ENCODE measurements at places on chromosomes 5 and 9. TPM values are rescaled to one million over a fixed set of nuclear protein-coding genes. Genes with fewer than 3 reads are reported as not detected.

CYFIP2 gene
- total RNA-seq, result 17.2 TPM

NIM1K gene
- total RNA-seq, result 0.55 TPM

CAMK4 gene
- total RNA-seq, result 0.88 TPM

NPR3 gene
- total RNA-seq, result 6.0 TPM

RASEF gene
- total RNA-seq, result 0.09 TPM

PCDHAC2 gene
- 7.1 TPM for total RNA-seq

SUSD3 gene
- not detected for total RNA-seq

EGFLAM gene
- 45.4 TPM for total RNA-seq

DNA sequence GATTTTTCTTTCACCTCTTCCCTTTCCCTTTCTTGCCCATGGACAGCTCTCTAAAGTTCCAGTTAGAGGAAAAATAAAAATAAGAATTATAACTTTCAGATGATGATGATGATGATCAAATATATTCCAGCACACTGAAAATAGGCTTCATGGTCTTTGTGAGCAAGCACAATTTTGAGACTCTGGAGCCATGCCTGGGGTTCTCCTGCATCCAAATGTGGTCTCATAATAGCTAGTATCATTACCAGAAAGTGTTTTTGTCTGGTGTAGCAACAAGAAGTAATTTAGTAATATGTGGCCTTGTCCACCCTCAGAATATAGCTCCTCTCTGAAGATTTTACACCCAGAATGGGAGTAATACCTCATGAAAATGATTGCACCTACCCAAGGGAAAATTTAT lies 150.4 kb downstream of the SNCAIP start:
- DNase-seq, result no peak

DNA sequence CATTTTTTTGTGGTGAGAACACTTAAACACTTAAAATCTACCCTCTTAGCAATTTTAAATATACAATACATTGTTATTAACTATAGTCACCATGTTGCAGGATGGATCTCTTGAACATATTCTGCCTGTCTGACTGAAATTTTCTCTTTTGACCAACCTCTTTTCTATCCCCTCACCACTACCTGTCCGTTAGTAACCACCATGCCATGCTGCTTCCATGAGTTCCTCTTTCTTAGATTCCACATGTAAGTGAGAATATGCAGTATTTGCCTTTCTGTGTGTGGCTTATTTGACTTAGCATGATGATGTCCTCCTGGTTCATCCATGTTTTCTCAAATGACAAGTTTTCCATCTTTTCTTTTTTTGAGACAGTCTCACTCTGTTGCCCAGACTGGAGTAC lies 48.5 kb upstream of the NAA35 start:
- no peak for DNase-seq

DNA sequence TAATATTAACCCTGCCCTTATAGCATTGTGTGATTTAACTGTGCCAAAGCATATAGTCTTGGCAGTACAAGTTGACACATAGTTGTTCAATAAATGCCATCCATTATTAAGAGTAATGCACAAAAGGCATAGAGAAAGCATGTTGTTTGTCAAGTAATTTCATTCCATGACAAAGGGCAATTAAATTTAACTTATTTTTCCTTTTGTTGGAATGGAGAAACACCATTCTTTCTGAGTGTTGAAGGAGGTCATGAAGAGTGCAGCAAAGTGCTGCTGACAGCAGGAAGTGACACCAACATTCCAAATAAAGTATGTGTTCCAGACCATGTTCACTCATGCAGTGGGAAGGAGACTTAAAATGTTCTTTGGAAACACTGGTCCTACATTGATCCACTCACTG lies 29.1 kb downstream of the ANKDD1B start:
- DNase-seq, result peak; percentile 45

DNA sequence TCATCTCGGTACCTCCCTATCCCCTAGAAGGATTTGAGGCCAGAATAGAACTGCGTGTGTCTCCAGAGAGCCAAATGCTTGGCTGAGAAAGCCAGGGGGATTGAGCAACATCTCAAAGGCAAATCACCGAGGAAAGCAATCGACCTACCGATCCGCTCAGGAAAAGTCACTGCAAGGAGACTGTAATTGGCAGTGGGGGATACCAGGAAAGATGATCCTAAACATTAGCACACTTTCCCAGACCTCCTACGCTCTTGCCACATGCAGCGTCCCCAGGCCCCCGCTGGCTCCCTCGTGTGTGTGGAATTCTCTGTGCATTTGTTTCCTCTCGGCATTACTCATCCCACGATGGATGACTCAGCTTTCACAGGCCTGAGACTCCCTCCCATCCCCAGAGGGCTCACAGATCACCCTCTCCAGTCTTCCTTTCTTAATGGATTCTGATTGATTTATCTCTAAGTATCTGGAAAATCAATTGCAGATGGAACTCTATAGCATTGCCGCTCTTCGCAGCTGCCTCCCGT lies 82.2 kb upstream of the ICE1 start:
- DNase-seq, result peak; percentile 97

DNA sequence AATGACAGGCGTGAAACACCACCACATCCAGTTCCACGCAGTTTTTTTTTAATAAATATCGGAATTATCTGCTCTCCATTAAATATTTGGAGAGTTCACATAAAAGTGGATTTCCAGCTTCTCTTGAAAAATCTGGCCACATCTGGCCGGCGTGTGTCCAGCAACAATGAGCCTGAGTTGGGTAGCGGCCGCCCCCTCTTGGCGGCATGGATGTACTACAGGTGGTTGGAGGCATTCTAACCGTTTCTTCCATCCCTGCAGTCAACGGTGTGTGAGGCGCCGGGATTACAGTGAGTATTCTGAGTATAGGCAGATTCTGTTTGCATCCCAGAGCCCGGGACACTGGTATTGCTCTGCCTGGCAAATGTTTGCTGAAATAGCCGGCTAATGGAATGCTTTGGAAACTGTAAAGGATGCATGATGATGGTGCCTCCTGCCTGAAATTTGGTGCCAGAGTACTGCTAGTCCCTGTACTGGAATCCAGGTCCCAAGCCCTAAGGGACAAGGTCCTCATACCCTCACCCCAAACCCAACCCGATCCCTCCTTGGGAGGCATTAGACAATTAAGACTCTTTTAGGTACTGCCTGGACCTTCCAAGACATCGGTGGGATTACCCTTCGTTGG lies 13.6 kb upstream of the GM2A start:
- peak; percentile 64 for DNase-seq

DNA sequence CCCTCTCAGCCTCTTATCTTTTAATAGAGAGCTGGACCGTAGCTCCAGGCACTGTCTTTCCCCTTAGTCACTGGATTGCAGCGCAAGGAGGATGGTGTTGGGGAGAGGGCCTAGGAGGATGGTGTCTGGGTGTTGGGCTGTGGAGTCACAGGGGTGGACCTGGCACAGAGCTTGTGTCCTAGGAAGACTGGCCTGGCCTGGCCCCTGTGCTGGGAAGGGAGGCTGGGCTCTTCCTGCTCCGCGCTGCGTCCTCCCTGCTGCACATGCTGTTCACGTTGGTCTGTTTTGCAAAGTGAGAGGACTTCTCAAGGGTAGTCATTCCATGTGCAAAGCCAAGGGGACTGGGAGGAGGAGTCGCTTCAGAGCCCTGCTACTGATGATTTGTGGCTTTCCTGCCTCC lies 123.9 kb downstream of the EHMT1 start:
- DNase-seq, result no peak

- DNase-seq, result no peak
These were observed 4.2 kb downstream of the LOX start for GRCh38 chr5:122073864-122074263.

- DNase-seq, result no peak
These were observed 9.2 kb downstream of the DCANP1 start for GRCh38 chr5:135437796-135438560.

DNA sequence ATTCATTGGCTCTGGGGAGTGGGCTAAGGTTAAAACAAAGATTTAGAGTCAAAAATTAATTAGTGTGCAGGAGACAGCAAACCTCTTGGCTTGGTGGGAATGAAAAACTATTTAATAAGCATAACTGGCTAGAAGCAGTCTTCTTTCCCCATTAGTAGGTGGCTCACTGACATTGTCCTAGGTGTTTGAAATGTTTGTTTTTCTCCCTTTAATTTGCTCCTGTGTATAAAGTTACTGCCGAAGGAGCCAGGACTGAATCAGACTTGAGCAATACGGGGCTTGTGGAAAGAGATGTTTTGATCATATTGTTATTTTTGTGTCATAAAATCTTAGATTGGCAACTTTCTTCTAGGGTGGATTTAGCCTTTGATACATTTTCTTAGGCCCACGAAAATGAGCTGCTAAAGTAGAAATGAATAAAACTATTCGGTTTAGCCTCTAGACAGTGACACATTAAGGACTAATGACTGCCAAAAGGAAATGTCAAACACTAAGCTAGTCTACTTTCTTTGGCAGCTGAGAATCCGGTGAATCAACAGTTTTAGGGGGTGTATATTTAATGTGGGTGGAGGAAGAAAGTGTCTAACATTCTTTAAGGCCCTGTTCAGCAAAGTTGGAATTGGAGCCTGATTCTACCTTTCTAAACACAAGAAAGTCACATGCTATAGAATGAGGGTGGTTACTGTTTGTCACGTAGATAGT lies 30.2 kb downstream of the LRRTM2 start:
- DNase-seq, result peak; percentile 43

GRCh38 chr5:72434781-72435437 lies 72.3 kb downstream of the ZNF366 start:
- DNase-seq, result no peak

- no peak for DNase-seq
These were observed 48.4 kb upstream of the EPB41L4B start for GRCh38 chr9:109369285-109369684.

- no peak for DNase-seq
These were observed 91.1 kb upstream of the DMRT1 start for GRCh38 chr9:750249-750967.

GRCh38 chr5:172901012-172901780 lies 58.0 kb upstream of the RPL26L1 start:
- DNase-seq, result no peak

DNA sequence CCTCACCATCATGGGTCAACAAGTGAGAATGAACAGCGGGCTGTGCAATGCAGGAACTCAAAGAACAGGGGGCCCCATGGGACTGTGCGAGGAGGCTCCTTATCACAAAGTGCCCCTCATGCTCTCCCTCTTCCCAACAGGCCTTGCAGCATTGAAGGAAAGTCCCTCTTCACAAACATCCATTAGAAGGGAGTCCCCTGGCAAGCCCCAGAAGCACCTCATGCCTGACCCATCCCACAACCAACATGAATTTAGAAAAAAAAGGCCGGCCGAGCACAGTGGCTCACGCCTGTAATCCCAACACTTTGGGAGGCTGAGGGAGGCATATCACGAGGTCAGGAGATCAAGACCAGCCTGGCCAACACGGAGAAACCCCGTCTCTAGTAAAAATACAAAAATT lies 122.6 kb upstream of the FSTL4 start:
- DNase-seq, result no peak

- DNase-seq, result no peak
These were observed 483.4 kb downstream of the PLK2 start for GRCh38 chr5:57976506-57976905.

DNA sequence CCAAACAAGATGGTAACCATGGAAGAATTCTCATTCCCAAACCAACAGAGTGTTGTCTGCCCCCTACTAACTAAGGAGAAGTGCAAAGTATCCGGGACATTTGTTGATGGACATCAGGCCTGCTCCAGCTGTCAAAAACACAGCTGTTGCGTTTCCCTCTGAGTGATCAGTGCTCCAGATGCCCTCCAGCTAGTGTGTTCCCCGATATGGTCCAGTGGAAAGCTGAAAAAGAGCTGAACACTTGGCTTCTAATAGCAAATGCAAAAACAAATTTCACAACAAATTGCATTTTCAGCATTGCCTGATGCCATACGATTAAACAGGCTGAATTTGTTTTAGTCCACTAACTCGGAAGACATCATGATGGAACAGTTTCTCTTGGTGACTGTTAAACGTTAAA lies 1398.7 kb downstream of the PTPRD start:
- DNase-seq, result no peak

DNA sequence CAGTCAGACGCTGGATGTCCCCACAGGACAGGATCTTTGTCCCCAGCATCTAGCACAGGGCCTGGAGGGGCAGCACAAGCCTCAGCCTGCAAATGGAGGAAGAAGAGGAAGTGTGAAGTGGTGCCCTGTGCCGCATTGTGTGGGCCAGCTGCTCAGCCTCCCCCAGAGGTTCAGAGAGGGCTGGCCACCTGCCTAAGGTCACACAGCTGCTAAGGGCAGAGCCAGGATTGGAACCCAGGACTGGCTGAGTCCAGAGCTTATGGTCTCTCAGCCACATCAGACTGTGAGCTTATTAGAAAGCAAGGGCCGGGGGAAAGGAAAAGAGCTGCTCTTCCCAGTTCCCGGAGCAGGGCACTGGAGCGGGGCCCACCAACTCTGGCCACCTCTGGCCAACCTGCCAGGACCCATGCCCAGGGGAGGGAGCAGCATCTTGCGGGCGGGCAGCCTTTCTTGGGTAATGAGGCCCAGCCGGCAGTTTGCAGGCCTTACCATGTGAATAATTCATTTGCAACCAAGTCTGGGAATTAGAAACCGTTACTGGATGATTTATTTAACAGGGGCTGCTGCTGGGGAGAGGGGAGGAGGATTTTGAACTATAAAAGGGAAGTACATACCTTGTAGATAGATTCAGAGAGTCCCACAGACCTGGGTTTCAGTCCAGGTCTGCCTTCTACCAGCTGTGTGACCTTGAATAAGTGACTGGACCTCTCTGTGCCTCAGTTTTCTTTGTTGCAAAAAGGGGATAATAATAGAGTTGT lies 11.6 kb upstream of the CRB2 start:
- DNase-seq, result no peak

DNA sequence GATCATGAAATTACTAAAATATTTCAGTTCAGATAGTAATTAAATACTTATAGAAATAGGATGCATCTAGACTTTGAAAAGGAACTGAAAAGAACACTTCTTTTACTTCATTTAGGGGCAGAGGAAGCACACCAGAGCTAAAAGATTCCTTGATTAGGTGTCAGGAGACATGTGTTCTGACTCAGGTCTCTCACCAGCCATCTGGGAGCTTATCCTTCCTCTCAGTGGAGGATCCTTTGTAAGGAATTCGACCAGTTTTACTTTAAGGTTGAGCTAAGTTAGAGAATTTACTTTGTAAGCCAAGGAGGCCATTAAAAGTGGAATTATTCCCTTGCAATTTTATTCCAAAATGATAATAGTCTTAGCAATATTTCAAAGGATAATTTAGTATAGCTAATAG lies 16.7 kb downstream of the VCAN start:
- no peak for DNase-seq

DNA sequence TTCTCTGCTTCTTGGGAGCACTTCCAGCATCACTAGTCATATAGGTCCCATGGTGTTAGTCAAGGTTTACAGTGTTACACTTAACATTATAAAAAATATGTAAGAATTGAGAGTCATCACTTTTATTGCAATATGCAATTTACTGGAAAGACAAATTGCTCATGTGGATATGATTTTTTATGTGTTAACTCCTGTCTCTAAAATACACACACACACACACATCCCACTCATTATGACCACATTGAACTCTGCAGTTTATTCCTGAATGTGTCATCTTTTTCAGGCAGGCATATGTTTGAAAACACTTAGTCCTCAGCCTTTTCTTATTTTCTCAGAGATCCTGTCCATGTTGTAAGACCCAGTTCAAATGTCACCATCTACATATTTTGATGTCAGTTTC lies 148.5 kb upstream of the MRPS30 start:
- no peak for DNase-seq
